ENCODE measurements at places on chromosomes 5 and 9.

DNA sequence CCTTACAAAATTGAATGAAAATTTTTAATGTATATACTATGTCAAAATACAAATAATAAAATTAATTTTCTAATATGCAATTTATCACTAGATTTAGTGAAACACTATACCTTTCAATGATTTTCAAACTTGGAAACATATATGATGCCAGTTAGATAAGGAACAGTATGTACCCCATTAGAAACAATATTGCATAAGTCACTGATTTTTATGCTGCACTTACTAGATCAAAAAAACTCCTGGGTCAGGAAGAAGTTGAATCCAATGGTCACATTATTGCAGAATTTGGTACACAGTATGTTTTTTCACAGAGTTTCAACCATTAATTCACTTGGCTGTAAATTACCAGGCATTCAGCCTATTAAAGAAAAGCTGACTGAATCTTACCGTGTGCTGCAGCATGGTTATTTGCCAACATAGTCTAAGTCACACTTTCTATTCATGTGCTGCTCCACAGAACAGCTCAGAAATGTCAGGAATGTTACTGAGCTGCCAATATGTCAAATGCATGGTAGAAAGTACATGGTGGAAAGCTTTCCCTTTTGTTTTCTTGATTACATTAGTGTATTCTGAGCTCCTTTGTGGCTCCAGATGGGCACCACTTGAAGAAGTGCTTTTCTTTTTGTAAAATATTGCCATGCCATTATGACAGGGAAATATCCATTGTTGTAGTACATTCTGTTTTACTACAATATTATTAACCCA is 9.9 kb upstream of the PRR16 start:
- no peak for DNase-seq

DNA sequence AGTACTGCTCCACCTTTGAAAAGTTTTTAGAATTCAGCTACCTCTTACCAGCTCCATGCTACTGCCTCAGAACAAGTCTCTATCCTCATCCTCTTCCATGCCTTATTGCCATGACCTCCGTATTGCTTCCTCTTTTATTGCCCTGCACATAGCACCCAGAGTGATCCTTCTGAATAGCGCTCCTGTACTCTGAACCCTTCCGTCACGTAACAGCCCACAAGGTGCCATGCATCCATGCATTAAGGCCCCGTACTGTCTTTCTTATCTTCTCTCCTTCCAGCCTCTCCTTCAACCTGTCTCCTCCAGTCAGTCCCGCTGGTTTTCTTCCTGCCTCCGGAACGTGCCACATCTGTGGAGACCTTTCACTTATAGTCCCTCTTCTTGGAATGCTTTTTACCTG is 273.3 kb upstream of the SEMA6A start:
- DNase-seq: no peak

DNA sequence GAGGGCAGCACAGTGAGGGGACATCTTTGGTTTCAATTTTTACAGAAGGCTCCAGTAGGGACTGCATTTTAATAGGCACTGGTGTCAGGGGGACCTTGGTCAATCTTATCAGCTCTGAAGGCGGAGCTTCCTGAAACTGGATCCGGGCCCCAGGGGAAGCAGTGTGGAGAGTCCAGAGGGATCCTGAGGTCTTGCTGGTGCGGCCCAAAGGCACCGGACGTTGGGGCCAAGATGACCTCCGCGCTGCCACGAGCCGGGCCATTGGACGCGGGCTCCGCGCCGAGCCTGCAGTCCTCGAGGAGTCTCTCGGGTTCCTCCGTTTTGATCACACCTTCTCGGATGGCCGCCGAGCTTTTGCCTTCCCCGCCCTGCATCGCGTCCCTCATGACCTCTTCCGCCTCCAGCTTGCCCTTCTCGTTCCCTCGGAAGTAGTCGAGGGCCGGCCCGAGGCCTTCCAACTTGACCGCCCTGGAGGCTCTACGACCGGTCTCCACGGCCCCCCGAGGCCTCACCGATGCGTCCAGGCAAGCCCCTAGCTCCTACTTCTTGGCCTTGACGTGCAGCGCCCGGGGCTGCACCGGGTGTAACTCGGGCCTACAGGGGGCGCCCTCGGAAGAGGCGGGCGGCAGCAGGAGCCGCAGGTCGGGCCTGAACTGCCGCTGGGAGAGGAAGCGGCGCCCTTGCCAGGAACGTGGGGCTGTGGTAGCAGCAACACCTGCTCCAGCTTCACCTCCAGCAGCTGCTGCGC is 18.8 kb downstream of the C5orf52 start:
- DNase-seq: no peak

DNA sequence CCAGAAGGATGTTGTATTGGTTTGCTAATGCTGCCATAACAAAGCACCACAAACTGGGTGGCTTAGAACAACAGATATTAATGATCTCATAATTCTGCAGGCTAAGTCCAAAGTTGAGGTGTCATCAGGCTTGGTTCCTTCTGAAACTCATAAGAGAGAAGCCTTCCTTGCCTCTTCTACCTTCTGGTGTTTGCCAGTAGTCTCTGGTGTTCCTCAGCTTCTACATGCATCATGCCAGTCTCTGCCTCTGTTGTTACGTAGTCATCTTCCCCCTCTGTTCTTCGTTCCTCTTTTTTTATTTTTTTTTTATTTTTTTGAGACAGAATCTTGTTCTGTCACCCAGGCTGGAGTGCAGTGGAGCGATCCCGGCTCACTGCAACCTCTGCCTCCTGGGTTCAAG is 61.8 kb downstream of the LRRC70 start:
- DNase-seq: no peak

DNA sequence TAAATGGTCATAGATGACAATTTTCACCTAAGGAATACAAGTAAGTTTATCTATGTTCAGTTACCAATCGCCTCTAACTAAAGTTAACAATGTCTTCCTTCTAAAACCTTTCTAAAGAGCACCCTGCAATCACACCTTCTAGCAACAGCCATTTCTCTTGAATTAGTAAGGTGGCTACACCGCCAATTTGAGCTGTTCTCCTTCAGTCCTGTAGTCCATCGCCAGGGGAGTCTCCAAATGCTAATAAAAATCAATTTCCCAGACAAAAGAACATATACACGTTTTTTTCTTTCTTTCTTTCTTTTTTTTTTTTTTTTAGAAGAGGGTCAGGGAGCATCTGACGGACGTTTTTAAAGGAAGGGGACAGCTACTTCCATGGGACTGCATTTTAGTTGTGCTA is 729 bp upstream of the RORB start:
- peak; percentile 16 for DNase-seq

GRCh38 chr9:23820451-23821374 is 5.3 kb downstream of the ELAVL2 start:
- peak; percentile 20 for DNase-seq

- DNase-seq: no peak
These were observed 54.9 kb upstream of the EPB41L4A start for GRCh38 chr5:112473989-112474388.
